ENCODE measurements at places on chromosomes 7 and 10.

GRCh38 chr7:112361154-112361553, 89.1 kb upstream of the IFRD1 start:
- DNase-seq: no peak

- DNase-seq: no peak
These were observed 455.1 kb downstream of the AUTS2 start for GRCh38 chr7:70053421-70053820.

DNA sequence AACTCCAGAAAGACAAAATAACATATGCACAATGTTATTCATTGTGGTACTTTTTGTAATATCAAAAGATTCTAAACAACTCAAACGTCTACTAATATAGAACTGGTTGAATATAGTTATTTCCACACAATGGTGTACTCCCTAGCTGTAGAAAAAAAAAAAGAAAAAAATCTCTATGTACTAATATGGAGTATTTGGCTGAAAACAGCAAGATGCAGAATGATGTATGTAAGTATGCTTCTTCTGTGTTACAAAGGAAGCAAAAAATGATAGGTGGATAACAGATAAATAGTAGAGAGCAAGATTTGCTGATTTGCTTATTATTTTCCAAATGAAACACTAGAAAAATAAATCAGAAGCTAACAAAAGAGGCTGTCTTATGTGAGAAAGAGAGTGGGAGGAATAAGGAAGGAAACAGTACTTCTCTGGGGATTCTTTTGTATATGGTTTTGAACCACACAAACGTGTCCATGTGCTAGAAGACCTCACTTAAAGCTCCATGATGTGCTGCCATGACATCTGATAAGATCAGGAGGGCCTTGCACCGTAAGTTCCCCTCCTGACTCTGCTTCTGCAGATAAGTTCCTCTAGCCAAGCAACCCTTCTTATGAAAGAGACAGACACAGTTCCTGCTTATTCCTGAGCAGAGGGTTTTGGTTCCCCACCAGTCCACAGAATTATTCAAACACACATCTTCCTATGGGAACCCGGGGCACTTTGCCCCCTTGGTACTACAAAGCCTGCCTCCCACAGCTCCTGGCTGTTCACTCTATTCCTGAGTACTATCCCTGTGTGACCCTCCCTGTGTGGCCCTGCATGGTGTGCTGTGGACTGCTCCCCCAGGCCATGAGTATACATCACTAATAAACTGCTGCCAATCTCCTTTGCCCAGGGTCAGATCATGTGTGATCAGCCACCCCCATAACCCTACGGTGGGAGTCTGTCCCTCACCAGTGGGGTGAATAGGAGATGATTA, 159.1 kb downstream of the CCDC71L start:
- no peak for DNase-seq

- no peak for DNase-seq
These were observed 26.1 kb downstream of the ENKUR start for GRCh38 chr10:24989867-24990266.

GRCh38 chr10:32882076-32882475, 76.0 kb downstream of the ITGB1 start:
- no peak for DNase-seq

DNA sequence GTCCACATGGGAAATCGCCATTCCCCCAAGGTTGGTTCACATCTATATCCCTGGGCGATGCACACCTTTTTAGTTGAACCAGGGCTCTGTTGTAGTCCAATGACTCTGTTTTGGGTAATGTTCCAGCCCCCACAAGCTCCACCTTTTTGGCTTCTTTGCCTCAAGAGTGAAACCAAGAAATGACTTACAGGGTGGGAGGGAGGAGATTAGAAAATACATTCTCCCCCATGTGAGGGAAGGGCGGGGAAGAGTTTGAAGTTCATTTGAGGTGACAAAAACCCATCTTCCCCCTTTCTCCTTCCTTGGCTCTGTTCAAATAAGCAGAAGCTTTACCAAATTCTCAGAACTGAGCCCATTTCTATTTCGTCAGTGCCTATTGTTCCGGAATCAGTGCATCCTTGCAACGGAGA, 82.8 kb downstream of the GATA3 start:
- peak; percentile 63 for DNase-seq

- DNase-seq: no peak
These were observed 182.6 kb downstream of the NEBL start for GRCh38 chr10:20714518-20714917.

- no peak for DNase-seq
These were observed 183.4 kb downstream of the MACC1 start for GRCh38 chr7:20033621-20034400.

DNA sequence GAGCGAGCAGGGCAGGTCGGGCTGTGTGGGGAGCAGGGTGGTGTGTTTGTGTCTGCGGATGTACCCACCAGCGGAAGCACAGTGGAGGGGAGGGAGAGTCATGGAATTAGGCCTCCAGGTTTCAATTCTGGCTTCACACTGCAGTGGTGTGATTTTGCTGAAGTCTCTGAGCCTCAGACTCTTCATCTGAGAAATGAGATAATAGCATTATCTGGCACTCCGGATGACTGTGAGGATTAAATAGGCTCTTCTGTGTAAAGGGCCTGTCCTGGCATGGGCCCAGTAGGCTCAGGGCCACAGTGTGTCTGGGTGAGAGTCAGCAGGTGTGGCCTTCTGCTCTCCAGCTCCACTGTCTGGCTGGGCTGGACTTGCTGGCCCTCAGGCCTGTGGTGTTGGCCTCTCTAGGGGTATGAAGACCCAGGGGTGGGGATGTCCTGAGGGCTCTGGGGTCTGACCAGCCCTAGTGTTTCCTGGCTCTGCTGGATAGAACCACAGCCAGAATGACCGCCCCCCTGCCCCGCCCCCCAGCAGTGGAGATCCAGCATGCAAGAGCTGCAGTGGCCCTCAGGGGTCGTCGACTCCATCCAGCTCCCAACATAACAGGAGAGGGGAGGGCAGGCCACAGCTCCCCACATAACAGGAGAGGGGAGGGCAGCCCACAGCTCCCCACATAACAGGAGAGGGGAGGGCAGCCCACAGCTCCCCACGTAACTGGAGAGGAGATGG, 178.6 kb downstream of the RPS24 start:
- no peak for DNase-seq

DNA sequence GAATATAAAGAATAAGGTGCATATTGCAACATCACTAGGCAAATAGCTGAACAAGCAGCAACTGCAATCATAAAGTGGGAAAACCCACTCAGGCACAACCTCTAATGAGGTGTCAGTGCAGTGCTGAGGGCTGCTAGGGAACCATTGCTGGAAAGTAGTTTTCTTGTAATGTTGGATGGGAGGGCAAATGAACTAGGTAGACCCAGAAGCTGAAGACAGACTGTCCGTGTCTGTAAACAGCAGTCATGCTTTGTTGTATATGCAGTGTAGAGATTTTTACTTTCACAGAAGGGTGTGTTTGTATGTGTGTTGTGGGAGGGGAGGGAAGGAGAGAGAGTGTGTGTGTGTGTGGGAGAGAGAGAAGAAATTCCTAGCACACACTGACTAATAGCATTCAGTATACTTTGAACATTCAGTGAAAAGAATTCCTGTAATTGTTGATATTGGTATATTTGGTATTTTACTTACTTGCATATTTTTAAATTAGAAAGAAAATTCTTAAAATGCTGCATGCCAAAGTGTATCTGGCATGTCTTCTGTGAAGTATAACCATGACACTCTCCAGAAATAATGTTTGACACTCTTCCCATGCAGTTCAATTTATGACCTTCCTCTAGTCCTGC, 28.8 kb downstream of the ITGB8 start:
- no peak for DNase-seq

DNA sequence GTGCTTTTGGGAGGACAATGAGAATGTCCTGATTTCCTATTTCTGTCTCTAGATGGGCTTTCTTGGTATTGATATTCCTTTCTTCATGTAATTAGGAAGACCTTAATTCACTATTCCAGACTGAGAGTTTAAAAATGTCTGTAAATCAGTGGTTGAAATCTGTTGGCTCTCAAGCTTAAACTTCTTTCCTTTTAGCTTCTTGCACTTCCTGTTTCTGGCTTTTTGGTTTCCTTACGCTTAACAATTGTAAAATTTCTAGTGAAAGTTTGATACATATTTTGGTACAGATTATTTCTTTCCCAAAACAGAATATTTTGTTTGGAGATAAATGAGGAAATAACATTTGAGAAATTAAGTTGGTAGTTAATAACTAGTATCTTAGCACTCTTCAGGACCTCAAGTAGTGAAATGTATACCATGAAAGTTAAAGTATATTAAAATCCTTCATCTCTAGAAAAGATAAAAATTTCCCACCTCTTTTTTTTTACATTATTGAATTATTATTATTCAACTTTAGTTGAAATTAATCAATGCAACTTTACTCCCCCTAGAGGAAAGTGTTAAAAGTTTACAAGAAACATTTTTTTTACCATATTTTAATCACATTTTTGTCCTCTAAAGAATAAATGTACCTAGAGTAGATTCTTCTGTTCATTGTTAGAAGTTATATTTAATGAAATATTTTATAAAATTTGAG, 137.2 kb downstream of the PHTF2 start:
- no peak for DNase-seq

DNA sequence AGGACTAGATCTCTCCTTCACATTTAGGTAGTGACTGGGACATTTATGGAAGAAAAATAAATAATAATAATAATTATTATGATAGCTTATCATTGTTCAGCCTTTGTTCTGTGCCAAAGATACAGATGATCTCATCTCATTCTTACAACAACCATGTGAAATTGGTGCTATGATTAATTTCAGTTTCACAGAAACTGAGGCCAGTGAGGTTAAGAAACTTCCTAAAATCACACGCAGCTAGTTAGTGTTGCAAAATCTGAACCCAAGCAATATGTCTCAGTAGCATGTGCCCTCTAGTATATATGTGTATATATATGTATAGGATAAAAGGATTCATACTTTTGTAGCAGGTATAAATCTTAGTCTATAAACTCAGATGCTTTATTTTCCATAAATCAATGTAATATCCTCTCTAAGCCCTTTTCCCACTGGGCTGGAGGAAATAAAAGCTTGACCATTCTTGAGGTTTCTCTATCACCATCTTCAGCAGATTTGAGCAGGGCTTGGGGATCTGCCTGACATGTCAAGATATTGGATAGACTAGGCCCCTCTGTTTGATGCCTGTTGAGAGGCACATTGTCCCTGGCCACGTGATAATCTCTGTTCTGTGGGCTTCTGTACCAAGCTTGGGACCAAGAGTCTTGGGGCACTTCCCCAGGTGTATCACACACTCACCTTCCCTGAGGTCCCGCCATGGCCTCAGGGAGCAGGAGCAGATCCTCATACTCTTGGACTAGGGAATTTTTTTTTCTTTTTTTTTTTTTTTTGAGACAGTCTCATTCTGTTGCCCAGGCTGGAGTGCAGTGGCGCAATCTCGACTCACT, 172.6 kb upstream of the NRP1 start:
- DNase-seq: no peak

- DNase-seq: peak; percentile 4
These were observed 128.5 kb downstream of the WDR11 start for GRCh38 chr10:120979435-120980278.

GRCh38 chr7:37709631-37710509, 26.3 kb downstream of the GPR141 start:
- no peak for DNase-seq

DNA sequence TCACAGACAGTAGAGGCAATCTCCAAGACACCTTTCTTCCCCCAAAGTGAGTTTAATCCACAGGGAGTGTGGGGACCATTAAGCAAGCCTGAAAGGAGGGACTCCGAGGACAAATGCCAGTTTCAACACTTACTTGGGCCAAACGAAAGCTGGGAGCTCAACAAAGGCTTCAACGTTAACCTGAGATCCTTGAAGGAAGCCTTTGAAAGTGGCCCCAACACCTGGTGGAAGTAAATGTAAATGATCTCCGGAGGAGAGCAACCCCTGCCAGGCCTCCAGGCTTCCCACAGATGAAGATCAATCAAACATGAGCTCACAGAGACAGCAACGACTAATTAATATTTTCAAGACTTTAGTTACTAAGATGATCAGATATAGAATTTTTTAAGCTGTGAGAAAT, 103.8 kb downstream of the PIP4K2A start:
- no peak for DNase-seq

- no peak for DNase-seq
These were observed 298.3 kb downstream of the GALNT17 start for GRCh38 chr7:71430246-71430645.

GRCh38 chr10:86450806-86451603, 70.6 kb downstream of the WAPL start:
- DNase-seq: no peak

DNA sequence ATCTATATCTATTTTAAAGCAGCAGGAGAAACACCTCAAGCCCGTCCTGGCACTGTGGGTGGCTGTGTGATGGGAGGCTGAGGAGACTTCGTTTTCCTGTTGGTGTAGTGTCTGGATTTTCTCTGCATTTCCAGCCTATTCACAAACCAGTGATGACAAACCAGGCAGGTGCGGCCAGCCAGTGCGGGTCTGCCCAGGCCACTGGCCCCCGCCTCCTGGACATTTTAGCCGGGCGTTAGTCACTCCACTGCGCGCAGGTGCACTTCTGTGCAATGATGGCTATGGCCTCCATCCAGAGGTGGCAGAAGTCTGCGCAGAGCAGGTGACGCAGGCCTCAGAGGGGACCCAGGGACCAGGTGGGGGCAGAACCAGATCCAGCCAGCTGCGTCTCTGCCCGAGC, 64.9 kb upstream of the PITRM1 start:
- no peak for DNase-seq

GRCh38 chr10:29386342-29386999, 97.6 kb downstream of the LYZL1 start:
- DNase-seq: peak; percentile 52

DNA sequence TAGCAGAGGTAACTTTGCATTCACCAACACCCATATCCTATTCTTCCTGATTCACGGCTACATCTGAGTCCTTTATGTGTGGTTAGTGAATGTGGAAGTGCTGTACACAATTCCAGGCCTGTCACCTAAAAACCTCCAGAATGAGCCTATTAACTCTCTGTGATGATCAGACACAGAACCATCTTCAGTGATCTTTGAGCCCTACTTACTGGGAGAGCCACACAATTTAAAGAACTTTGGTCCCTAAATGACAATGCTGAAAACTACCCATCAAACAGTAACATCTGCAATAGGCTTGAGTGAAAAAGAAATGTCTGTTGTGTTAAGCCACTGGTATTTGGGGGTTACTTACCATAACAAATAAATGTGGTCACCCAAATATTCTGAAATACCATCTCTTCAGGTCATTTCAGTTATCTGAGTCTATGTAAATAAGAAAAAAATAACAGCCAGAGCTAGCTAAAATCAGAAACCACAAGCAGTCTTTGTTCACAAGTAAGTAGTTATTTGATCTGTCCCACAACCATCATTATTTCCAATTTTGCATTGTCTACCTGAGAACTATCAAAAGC, 145.7 kb downstream of the HGF start:
- DNase-seq: no peak

- no peak for DNase-seq
These were observed 50.2 kb downstream of the TFAM start for GRCh38 chr10:58435297-58435985.
